AML-193 (cell line): ENCODE measurements at places on chromosomes 11 and 22.

DNA sequence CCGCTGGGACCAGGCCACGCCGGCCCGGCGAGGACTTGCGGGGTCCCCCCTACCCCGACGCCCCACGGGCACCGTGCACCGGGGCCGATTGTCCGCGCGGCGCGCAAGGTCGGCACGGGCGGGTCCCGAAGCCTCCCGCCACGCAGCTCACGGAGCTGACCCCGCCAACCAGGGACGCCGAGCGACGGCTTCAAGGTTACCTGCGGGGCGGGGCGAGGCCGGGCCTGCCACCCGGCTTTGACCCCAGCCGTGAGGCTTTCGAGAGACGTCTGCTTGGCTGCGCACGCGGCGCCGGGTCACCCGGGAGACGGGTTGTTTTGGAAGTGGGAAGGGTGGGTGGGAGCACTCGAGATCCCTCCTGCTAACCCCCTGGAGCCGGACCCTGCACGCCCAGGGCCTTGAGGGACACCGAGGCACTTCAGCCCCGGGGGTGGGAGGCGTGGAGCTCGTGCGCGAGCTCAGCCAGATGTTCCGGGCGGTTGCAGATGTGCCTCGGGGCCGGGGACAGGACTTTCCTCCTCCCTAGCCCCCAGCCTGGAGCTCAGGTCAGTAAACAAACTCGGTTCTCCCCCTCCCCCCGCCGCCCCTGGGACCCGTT, 3.2 kb upstream of the WNT11 start:
- DNase-seq = no peak

- no peak for DNase-seq
Measured at GRCh38 chr22:35317680-35318290, 18.1 kb downstream of the TOM1 start.

DNA sequence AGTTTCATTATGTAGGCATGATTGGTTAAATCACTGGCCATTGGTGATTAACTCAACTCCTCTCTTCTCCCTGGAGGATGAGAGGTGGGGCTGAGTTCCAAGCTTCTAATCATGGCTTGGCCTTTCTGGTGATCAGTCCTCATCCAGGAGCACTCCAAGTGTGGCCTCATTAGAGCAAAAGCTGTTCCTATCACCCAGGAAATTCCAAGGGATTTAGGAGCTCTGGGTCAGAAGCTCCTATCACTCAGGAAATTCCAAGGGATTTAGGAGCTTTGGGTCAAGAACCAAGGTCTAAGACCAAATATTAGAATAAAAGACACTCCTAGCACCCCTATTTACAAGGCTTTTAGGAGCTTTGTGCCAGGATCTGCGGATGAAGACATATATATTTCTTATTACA, 168.0 kb upstream of the BDNF start:
- no peak for DNase-seq

GRCh38 chr11:86148345-86148747, 79.5 kb upstream of the PICALM start:
- DNase-seq = no peak

GRCh38 chr22:38468443-38469305, 778 bp downstream of the KDELR3 start:
- no peak for DNase-seq

DNA sequence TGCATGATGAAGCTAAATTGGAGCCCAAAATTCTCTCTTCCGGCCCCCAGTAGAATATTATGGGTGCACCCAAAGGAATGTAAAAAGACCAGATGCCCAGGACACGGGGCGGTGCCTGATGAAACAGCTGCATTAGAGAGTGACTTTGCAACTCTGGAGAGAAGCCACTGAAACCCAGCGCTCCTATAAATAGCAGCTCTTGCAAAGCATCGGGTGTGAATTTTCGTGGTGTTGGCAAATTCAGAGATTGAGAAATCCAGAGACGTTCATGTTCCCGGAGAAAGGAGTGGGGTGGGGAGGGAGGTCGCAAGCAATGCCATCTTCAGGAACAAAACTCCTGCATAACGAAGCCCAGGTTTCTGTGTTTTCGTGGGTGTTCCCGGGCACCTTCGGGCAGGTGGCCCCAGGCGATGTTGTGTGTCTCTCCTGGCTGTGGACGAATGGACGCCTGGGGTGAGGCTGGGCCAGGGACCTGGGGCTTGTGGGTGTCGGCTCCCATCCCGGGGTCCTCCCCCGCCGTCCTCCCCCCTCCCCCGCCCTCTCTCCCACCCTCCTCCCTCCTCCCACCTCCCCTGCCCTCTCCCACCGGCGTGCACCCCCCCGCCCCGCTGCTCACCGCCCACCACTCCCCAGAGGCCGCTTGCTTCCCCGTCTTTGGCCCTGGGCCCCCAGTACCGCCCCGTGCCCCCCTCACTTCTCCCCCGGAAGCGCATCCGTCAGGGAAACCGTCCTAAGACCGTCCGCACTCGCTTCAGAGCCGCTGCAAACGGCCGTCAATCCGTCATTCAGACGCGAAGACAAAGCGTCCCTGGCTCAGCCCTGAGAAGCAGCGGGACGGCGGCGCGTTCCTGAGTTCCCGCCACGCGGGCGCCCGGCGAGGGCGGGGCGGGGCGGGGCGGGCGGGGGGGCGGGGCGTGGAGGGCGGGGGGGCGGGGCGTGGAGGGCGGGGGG, 26.7 kb upstream of the TOLLIP start:
- DNase-seq = peak; percentile 91

DNA sequence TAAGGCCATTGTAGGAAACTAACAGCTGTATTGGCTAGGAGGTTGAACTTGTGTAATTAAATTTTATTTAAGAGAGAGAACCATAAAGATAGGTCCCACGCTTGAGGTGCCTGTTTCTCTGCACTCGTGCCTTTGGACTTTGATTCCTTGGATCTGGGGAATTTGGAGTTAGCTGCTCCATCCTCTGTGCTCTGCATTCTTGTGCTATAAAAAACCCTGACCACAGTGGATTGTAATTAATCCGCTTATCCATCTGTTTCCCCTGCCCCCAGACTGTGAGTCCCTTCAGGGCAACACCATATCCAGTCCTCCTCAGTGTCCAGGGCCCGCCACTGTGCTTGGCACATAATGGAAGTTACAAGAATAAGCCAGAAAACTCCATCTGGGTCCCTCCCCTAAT, 169.8 kb downstream of the SPON1 start:
- DNase-seq = no peak

- DNase-seq = no peak
Measured at GRCh38 chr11:2460540-2461252, 15.9 kb downstream of the KCNQ1 start.

DNA sequence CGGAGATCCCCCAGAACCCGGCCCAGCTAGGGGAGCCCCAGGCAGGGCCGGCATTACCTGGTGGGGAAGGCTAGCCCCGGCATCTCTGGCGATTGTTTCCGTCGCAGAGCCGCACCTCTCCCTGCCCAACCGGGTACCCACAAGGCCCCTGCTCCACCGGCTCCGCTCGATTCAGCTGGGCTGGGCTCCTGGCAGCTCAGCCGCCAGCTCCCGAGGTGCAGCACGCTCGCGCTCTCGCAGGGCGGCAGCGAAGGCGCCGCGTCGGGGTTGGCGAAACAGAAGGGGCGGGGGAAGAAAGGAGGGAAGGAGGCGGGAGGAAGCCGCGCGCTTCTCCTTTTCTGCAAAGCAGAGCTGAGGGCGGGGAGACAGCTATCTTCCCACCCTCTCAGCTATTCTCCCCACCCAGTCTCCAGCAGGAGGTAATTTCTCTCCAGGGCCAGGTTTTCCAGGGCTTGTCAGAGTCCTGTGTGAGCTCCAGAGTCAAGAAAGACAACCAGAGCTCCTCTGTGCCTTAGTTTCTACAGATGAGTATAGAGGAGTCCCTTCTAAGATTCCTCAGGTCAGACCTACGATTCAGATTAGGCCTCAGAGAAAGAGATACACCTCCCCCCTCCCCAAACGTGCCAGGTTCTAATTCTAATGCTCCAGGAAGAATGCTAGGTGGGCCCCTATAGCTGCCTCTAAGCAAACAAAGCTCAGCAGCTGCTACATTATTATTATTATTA, 62.0 kb downstream of the PAK1 start:
- DNase-seq = peak; percentile 78

GRCh38 chr11:10716122-10716521, 22.6 kb upstream of the IRAG1 start:
- no peak for DNase-seq
